ENCODE measurements at places on chromosomes 2 and 18.

GRCh38 chr18:79510046-79510685, 114.4 kb downstream of the NFATC1 start:
- no peak for DNase-seq

DNA sequence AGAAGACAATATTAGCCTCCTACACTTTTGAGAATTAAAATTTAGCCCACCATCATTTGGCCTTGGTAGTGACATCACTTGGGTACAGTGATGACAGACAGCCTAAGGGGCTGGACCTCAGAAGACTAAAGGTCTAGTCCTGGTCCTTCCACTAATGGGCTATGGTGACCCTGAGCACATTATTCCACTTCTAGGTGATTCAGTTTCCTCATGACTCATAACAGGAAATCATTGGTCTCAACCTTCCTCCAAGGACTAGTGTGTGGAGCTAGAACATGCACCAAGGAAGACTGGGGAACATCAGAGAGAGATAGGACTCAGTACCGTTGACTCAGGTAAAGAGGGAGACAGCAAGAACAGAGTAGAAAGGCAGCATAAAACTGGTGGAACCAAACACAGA, 64.0 kb downstream of the TFCP2L1 start:
- no peak for DNase-seq

DNA sequence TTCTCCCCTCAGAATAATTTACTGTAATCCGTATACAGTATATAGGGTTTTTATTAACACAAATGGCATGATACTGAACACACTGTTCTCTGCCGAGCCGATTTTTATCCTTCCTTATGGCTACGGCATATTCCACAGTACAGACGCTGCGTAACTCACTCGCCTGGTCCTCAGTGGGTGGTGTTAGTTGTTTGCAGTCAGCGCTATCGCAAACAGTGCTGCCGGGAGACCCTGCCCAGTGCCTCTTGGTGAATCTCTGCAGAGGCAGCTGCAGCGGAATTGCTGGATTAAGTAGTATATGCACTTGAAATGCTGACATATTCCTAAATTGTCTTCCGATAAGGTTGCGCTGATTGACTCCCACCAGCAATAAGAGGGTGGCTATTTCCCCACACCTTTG, 73.9 kb downstream of the MARCO start:
- no peak for DNase-seq

GRCh38 chr2:24652265-24653182, 140.7 kb downstream of the PTRHD1 start:
- no peak for DNase-seq

DNA sequence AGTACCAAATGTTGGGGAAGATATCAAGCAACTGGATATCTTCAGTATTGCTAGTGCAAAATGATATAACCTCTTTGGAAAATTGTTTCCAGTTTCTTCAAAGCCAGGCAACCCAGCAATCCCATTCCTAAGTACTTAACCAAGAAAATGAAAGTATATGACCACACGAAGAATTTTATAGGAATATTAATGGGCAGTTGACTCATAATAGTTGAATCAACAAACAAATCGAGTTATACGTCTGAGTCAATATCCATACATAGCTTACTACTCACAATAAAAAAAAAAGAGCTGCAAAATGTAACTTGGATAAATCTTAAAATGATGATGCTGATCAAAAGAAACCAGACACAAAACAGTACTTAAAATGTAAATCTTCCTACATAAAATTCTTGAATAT, 810.4 kb downstream of the METTL4 start:
- no peak for DNase-seq

- no peak for DNase-seq
These were observed 102.5 kb downstream of the HNRNPLL start for GRCh38 chr2:38500283-38500634.

DNA sequence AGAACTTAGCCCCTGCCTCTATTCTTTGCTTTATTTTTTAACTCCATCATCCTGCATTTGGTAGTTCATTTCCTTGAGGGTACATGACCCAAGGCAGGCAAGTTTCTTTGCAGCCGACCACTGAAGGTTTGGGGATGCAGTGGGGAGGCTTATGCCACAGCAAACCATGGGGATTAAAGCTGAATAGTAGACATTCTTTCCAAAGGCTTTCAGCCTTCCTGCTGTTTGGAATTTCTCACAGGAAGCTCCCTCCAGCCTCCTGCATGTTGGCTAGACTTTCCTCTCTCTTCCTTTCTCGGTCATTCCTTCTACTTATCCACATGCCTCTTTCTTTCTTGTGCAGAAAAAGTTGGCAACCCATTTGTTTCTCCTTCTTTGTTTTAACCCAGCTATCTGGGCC, 77.3 kb downstream of the SOCS6 start:
- DNase-seq: no peak

- no peak for DNase-seq
These were observed 24.1 kb upstream of the APOB start for GRCh38 chr2:21067859-21068537.

DNA sequence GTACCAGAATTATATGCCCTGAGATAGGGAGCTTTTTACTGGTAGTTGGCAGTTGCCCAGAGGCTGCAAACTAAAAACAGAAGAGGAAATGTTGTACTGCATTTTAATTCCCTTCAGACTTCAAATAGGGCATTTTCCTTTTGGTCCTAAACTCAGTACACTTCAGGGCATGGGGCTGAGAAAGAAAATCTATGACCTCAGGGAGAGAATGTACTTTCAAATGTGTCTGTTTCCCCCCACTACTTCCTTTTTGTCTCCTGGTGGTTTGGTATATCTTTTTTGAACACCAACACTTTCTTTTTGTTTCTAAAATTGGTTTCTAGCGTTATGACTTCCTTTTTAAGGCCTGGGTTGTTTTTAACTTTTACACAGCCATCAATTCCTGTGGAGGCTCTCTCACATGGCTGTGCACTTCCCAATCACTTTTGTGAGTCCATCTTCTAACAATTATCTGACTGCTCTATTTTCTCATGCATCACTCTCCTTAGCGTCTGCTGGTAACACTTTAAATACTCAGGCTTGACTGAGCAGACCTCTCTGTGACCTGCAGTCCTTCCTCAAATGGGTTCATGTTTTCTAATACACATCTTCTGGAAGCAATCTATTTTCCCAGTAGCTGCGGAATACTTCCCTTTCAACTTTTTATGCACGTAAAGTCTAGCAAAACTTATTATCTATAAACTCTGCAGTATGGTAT, 596.0 kb downstream of the LRP1B start:
- DNase-seq: no peak

DNA sequence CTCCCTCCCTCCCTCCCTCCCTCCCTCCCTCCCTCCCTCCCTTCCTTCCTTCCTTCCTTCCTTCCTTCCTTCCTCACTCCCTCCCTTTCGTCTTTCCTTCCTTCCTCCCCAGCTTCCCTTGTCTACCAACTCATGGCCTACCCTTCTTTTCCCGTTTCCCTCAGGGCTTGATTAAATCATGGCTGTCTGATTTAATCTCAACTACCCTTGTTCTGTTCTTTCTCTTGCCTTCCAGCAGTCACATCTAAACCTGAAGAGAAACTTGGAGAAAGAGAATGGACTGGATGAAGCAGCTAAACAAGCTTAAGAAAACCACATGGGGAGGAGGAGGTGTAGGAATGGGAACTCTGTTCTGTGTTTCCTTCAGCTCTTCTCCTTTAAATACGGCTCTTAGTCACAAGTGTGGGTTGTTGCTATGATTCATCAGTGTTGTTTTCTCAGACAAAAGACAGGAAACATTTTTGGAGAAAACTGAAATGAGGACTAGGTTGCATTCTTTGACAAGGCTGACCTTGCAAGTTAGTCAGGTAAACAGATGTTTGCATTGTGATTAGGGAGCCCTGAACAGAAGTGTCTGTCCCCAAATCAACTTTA, 177.9 kb downstream of the LRRTM1 start:
- no peak for DNase-seq

Measured in NCI-H2081 (cell line).